ENCODE measurements at places on chromosomes 12 and 14.

- no peak for DNase-seq
These were observed 3.0 kb downstream of the ZBTB1 start for GRCh38 chr14:64507376-64508156.

DNA sequence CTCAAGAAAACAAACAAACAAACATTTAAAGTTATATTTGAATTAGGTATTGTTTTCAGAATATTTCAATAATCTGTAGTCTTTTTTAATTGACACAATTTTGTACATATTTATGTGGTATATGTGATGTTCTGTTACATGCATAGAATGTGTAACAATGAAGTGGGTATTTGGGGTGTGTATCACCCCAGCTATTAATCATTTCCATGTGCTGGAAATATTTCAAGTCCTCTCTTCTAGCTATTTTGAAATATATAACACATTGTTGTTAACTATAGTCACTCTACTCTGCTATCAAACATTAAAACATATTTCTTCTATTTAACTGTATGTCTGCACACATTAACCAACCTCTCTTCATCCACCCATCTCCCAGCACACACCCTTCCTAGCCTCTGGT, 32.0 kb upstream of the SIX1 start:
- no peak for DNase-seq

DNA sequence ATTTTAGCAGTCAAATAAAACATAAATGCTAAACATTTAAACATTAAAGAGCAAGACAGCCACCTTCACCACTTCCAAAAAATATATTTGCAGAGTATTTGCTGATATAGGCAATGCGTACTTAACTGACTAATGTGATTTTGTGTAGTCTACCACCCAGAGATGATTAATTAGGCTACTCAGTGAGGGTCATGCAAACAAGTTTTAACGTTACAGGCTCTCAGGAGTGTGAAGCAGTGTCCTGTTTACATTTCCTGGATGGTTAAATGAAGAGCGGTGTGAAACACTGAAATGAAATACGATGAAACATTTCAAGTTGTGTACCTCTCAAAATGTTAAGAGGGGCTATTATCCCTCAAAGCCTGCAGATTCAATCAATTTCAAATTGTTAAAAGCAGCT, 165.8 kb upstream of the LRIG3 start:
- peak; percentile 79 for DNase-seq

DNA sequence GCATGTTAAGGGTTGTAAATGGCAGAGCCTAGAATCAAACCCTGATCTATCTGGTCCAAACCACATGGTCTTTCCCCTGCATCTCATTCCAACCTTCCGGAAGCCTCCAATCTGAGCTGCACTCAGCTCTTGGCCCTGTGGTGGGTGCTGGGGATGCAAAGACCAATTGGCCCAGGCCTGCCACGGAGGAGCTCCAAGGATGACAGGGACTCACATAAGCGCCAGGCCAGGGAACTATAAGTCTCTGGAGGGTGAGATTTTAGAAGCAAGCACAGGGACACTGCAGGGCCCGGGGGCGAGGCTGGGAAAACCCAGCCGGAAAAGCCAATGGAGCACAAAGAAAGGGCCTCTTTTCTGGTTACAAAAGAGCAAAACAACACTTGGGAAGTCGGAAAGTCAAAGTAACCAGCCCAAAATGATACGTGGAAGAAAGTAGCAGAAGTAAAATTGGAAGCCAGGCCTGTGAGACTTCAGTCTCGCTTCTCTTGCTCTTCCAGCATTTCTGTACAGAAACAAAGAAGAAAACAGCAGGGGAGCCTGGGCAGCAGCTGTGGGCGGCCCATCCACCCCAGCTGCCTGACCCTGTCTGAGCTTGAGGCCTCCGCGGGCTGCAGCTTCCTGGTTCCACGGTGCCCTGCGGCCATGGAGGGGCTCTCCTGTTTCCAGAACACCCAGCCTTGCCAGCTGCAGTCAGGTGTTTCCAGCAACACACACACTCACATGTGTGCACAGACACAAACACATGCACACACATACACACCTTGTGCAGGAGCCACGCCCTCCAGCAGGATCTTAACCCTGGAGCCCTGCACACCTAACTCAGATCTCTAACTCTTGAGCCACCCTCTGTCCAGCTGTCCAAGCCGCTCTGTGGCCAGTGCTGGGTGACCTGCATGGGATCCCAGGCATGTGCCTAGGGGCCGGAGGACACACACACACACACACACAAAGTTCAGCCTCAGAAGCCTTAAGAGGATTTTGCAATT, 178.2 kb downstream of the BCL11B start:
- DNase-seq, result no peak

- no peak for DNase-seq
These were observed 155.2 kb upstream of the AVPR1A start for GRCh38 chr12:63305901-63306875.

DNA sequence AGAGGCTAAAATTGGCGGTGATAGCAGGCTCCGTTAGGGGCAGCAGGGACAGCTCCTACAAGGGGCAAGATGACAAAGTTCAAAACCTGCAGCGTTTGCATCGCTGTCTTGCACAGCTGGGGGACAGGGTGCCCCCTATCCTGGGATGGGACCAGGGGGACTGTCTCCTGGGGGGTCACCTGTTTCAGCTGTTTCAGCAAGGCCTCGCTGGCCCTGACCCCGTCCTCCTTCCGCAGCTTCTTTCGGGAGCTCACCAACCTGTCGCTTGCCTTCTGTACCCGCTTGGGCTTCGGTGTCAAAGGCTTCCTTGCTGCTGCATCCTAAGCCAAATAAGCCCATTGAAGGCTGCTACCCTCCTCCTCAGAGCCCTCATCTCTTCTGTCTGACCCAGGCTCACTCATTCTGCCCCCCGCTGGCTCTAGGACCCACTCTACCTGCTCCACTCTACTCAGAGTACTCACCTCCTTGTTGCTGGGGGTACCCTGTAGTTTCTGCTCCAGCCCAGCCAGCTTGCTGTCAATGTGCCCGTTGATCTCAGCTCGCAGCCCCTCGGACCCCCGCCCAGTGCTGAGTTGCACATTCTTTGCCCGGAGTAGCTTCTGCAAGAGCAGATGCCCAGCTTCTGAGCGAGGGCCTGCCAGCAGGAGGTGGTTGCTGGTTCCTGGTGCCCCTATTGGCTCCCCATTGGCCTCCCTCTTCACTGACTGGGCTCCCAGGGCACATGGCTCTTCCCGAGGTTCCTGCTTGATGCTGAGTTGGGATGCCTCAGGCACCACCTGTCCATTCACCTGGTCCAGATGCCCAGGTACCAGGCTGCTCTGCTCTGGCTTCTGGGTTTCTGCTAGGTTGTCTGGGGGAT, 12.4 kb upstream of the PRKAG1 start:
- no peak for DNase-seq

DNA sequence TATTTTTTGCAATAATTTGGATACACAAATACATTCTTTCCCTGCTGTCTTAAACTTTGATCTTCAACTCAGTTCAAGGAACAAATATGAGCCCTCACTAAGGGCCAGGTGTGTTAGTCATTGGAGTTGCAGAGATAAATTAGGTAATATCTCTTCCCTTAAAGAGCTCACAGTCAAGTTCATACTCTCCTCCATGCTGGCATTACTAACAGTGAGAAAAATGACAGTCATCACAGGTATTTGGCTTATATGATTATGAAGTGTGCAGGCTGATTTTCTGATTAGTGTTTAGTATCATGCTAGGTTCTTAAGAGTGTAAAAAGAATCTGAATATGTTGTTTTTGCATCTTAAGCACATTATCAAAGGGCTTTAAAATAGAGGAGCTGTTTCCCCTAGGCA, 594.7 kb downstream of the CCER1 start:
- DNase-seq, result no peak

DNA sequence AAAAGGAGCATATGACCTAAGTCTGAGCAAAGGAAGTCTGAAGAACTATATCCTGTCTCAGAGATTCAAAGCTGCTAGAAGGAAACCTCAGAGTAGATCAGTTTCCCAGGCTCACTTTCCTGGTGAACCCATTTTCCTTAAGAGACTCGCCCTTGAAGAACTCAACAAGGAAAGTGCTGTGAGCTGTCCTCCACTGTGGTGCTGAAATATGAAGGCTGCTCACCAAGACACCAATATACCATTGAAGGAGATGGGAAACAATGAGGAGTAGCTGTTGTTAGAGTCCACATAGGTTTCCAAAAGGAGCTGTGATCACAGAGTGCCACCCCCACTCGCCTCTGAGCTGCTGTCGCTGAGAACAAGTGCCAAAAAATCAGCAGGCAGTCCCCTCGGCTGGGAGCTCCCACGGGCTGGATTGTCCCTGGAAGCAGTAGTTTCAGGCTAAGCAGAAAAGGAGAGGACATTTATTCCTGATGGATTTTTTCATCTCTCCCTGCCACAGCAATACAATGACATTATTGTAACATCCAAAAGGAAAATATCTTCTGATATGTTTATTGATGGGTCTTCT, 282.1 kb downstream of the RPS29 start:
- DNase-seq, result peak; percentile 3

DNA sequence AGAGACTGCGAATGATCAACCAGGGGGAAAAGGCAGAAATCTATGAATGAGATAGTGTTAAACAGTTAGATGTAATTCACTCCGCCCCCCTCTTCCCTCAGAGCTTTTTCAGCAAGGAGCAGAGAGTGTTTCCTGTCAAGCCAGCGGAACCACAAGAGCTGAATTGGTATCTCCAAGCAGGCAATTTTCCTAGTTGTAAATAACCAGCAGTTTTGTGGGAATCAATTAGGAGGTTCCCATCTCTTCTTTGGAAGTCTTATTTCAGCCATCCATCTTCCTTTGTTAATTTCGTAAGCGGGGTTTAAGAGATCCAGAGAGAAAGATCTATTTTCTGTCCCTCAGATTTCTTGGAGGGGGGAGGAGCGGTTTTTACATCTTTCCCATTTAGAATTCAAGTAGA, 178.0 kb downstream of the FOXN3 start:
- DNase-seq, result no peak

DNA sequence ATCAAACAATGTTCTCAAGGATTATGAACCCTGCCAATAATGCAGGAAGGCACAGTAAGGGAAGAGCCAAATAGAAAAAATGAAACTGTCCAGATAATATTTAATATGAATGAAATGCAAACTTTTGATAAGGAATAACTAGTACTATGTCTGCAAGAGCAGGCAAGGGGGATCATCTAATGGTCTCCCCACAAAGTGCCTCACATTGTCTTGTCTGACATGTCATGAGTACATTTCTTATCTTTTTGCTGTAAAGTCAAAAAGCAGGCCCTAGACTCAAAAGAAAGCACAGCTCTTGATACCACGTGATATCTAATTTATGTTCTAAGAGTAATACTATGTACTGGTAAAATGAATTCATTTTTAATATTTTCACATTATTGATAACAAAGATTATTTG, 43.9 kb upstream of the GTF2A1 start:
- DNase-seq, result no peak

GRCh38 chr12:53506450-53506785, 866 bp downstream of the NPFF start:
- no peak for DNase-seq

- no peak for DNase-seq
These were observed 114.2 kb downstream of the DPF3 start for GRCh38 chr14:72779679-72780078.

DNA sequence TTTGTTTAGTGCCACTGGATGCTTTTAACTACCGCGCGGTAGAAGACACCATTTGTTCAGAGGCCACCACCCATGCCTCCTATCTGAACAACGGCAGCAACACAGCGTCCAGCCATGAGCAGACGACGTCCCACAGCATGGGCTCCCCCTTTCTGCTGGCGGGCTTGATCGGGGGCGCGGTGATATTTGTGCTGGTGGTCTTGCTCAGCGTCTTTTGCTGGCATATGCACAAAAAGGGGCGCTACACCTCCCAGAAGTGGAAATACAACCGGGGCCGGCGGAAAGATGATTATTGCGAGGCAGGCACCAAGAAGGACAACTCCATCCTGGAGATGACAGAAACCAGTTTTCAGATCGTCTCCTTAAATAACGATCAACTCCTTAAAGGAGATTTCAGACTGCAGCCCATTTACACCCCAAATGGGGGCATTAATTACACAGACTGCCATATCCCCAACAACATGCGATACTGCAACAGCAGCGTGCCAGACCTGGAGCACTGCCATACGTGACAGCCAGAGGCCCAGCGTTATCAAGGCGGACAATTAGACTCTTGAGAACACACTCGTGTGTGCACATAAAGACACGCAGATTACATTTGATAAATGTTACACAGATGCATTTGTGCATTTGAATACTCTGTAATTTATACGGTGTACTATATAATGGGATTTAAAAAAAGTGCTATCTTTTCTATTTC, 93.2 kb downstream of the FLRT2 start:
- no peak for DNase-seq

GRCh38 chr12:122721057-122721545, 4.5 kb upstream of the HCAR3 start:
- DNase-seq, result no peak

DNA sequence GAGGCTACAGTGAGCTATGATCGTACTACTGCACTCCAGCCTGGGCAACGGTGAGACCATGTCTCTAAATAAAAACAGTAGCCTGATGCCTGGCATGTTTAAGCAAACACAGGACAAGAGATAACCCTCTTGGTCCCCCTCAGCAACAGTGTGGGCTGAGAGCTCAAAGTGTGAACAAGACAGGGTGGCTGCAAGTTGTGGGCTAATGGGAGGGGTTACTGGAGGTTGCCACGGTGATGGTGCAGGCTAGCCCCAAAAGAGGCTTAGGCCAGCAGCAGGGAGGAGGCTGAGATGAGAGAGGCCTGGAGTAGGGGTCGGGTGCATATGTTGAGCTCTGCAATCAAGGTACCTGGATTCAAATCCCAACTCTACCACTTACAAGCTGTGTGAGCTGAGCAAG, 3.4 kb upstream of the LGMN start:
- DNase-seq, result no peak

DNA sequence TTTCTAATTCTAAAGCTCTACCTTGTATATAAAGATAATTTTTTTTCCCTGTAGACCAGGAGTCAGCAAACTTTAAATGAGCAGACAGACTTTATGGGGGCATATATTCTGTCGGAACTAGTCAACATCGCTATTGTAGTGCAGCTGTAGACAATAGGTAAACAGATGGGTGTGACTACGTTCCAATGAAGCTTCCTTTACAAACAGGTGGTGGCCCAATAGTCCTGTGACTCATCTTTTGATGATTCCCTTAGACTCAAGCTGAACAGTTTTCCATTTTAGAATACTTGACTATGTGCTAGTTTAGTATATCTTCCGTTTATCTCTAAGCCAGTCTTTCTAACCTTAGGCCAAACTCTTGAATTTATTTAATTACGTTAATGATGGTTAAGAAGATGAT, 16.3 kb downstream of the MUCL1 start:
- DNase-seq, result no peak

DNA sequence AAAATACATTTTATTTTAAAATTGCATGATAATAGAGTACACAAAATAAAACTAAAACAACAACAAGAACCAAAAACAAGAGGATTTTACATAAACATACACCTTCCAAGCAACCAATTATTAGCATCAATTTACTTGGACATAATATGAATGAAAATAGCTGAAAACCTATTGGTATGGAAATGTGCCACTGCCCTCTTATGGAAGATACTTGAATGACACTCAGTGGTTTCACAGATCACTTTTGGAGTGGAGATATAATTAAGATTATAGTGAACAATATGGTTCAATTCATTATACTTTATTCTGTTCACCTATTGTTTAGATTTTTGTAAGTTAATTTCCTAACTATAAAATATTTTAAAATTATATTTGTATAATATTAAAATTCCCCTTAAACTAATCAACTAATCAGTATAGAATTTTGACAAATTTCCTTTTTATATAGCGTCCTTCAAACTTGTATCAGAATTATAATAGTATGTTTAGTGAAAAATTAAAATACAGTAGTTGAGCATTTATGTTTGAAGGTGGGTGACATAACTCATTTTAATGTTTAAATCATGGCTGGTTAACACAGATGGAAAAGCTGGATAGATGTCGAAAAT, 70.1 kb downstream of the SLC6A15 start:
- peak; percentile 79 for DNase-seq

Data from NCI-H1105 treated with DMSO at 0.1 percent for 48 hours (cell line).